ENCODE measurements at places on chromosomes 5 and 9.

DNA sequence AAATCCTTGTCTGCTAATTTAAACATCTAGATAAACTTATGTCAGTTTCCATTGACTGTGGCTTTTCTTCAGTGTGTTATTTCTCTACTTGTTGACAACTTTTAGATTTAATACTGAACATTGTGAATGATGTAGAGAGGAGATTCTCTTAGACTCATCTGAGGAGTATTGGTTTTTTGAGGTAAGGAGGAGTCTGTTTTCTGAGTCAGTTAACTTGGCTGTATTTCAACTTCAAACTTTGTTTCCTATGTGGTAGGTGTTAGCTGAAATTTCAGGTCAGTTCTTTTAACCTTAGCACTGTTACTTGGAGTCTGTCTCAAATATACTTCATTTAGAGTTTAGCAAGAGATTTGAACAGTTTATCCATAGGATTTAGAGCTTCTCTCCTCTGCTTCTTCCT is 67.9 kb downstream of the XRCC4 start:
- no peak for DNase-seq

- DNase-seq = peak; percentile 17
Measured at GRCh38 chr5:180441564-180442051, 52.6 kb upstream of the CNOT6 start.

- no peak for DNase-seq
Measured at GRCh38 chr9:68706363-68707201, 1.5 kb downstream of the PIP5K1B start.

- no peak for DNase-seq
Measured at GRCh38 chr9:133341369-133342068, 5.5 kb upstream of the SURF6 start.

- DNase-seq = no peak
Measured at GRCh38 chr9:120775859-120776258, 17.4 kb downstream of the FBXW2 start.

DNA sequence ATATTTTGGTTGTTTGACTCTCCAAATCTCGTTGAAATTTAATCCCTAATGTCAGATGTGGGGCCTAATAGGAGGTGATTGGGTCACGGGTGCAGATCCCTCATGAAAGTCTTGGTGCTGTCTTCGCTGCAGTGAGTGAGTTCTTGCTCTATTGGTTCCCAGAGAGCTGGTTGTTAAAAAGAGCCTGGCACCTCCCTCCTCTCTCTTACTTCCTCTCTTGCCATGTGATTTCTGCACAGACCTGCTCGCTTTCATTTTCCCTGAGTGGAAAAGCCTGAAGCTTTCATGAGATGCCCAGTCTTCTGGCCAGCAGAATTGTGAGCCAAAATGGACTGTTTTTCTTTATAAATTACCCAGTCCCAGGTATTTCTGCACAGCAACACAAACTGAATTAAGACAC is 221.6 kb downstream of the MAT2B start:
- no peak for DNase-seq

GRCh38 chr5:130270786-130271185 is 366.5 kb downstream of the CHSY3 start:
- no peak for DNase-seq

DNA sequence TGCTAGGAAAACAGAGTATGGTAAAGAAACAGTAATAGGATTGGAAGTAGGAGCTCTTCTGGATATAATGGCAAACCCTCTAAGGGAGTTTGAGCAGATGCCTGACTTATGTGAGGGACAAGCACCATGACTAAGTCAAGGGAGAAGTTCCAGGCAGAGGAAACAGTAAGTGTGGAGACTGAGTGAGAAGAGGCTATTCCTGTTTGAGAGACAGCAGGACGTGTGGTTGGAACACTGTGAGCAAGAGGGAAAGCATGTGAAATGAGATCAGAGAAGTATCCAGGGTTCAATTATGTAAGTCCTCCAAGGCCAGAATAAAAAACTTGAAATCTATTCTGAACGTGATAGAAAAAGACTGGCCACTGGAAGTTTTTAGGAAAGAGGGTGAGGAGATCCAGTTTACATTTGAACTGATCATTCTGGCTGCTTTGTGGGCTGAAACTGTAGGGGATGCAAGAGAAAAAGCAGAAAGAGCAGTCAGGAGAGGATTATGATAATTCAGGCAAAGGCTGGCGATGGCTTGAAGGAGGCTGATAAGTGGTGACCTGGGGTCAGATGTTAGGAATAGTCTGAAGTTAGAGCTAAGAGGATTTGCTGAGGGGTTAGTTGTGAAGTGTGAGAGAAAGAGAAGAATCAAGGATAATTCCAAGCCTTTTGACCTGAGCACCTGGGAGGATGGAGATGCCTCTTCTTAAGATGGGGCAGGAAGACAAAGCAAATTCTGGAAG is 19.2 kb downstream of the DMAC1 start:
- peak; percentile 7 for DNase-seq

GRCh38 chr9:98368366-98369065 is 113.1 kb upstream of the TBC1D2 start:
- no peak for DNase-seq

DNA sequence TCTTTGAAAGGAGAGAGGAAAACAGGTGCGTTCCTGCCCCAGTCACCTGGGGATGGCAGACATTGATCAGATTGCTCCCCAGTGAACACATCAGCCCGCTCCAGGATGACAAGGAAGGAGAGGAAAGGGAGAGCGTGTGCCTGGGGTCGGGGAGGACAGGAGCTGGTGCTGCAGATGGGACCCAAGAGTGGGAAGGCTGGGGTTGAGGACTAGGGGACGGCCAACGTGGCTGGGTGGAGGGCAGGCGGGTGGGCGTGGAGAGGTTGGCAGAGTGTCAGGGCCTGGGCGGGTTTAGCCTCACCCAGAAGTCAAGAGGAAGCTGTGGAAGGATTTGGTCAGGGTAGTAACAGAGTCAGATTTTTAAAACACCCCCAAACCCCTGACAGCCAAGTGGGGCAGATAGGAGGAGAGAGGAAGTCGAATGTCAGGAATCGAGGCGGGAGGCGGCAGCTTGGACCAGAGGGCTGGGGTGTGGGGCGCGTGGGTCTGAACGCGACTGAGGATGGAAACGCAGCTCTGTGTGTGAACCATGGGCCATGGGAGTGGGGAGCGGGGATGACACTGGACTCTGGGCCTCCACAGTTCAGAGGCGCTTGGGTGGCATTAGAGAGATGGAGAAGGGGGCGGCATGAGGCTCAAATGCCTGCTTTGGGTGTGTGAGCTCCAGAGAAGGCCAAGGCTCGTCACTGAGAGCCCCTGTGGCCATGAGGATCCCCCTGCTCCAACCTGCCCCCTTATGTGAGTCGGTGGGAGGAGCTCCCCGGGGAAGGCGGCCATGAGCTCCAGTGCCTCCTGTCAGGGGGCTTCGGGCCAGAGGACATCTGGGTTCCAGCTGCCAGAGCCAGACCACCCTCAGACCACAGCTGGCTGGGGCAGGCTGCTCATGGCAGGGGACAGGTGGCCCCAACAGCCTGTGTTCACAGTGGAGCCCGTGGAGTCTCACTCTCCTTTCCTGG is 24.6 kb downstream of the LAMC3 start:
- DNase-seq = no peak

DNA sequence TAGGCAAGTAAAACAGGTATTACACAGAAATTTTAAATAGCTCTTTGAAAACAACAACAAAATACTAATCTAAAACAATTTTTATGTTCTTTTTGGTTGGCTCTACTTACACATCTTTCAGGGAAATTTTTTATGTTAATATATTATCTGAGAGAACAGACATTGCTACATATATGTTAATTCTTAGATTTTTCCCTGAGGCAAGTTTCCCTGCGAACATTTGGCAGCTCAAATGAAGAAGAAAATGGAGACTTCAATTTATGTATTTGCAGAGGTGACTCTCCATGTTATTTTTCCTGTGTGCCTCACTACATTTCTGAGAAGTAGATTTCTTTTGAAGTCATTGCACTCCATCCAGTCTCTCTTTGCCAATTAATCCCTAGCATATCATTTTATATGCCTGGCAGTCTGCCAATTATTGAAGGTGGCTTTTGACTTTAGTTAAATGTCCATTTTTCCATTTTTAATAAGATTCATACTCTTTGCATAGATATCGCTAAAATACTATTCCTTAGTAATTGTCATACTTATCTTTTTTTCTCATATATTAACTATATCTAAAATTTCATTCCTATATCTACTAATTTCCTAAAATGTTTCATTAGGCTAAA is 908.2 kb upstream of the CDH10 start:
- no peak for DNase-seq

DNA sequence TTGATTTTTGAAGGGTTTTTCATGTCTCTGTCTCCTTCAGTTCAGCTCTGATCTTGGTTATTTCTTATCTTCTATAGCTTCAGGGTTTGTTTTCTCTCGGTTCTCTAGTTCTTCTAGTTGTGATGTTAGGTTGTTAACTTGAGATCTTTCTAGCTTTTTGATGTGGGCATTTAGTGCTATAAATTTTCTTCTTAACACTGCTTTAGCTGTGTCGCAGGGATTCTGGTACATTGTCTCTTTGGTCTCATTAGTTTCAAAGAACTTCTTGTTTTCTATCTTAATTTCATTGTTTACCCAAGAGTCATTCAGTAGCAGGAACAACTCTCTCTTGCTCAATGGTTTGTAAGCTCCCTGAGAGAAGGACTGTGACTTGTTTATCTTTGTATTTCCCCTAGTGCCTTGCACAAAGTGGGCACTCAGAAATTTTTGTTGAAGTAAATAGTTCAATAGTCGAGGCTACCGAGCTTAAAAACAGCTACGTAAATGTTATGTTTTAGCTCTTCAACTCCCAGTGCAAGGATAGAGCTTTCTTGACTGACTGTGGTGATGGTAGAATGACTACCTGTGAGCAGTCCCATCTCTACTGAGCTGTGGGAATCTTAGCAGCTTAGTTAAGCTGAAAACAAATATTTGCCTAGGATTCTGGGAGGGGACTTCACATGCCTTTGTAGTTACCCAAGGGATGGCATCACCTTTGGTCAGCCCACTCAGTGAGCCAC is 225.8 kb upstream of the ELL2 start:
- DNase-seq = no peak

- DNase-seq = peak; percentile 88
Measured at GRCh38 chr5:18798058-18798457, 1163.8 kb downstream of the TAF11L14 start.

DNA sequence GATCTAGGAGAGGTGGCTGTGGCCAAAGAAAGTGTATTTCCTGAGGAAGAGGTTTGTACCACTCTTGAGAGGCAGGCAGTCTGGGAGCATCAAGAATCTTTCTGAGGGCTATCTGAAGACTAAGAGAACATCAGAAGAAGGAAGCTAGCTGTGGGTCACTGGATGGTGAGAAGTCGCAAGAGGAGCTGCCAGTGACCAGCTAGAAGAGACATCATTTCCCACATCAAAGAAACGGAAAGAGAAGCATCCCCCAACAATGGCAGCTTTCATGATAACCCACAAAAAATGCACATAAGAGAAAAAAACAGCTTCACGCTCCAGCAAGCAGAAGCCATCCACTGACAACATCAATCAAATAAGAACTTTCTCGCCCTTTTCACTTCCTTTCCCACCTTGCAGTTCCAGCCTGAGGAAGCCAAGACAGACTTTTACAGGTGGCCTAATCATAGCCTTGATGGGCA is 25.0 kb upstream of the CEP78 start:
- DNase-seq = no peak

GRCh38 chr5:157677931-157678330 is 6.6 kb downstream of the C5orf52 start:
- no peak for DNase-seq

DNA sequence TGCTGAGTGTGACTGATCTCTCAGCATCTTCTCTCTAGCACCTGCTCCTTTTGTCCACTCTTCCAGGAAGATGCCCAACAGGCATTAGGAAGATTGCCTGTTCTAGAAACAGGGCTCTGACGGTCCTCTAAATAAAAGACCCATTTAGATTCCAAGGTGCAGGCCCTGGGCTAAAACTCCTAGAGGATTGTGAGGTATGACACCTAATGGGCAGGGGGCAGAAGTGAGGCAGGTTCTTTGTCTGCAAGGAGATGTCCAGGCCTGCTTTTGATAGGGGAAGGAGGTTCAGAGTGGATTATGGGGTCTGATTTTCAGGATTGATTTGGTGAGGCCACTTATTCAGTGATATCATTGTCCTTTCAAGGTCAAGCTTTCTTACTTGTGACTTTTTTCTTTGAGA is 140.8 kb upstream of the TRPC7 start:
- DNase-seq = peak; percentile 18

DNA sequence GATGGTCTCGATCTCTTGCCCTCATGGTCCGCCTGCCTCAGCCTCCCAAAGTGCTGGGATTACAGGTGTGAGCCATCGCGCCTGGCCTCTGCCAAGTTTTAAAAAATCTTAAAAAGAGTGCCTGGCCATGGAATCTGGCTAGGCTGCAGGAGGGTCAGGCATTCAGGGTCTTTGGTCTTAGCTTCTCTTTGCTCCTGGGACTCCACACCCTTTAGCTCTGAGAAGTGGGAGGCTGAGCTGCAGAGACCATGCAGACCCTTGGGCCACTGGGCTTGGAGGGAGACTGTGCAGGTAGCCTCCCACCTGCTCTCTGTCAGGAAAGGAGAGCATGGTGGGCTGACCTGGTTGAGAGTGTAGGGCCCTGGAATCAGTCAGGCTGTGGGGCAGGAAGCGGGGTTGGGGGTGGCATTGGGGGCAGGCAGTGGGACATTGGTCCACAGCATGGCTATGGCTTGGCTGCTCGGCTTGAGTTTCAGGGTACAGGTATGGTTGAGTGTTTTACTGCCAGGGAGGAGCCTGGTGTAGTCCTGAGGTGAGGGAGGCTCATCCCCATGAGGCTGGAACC is 20.8 kb downstream of the PHF2 start:
- no peak for DNase-seq

DNA sequence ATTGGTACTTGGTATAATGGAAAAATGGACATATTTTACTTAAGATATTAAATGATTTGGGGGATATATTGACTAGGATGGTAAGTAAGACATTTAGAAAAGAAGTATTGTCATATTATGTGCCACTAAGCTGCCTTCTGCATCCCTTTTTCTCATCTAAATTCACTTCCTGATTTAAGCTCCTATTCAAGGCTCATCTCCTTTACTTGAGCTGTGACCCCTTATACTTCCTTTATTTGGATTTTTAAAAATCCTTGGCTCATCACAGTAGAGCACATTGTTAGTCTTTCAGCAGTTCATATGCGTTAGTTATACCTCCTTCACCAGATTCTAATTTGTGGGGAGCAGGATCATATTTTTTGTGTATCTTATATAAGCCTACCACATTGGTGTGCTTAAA is 6.6 kb downstream of the COMMD10 start:
- DNase-seq = no peak

GRCh38 chr9:35923927-35924763 is 14.9 kb downstream of the SPAAR start:
- DNase-seq = no peak

DNA sequence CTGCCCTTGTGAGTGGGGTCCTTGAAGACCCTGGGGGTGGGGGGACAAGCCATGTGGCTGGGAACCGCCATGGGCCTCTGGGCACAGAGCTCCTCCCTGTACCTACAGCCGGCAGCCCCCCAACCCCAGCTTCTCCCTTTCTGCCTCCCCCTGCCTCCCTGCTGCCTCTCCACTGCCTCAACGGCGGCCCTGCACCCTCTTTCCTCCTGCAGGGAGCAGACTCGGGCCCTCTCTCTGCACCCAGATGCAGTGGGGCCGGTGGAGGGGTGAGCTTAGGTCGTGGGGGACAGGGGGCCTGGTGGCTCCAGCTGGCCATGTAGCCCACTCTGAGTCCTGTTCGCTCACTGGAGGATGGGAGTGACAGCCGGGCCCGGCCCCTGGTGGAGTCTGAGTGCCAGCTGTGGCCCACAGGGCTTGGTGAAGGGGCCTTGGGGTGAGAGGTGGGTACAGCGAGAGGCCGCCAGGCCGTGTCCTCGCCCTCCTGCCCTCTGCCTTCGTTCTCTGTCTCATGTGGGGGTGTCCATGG is 139.3 kb upstream of the COL5A1 start:
- no peak for DNase-seq

GRCh38 chr5:1113805-1114586 is 2.1 kb upstream of the SLC12A7 start:
- no peak for DNase-seq
